ENCODE measurements at places on chromosomes 3 and 15.

DNA sequence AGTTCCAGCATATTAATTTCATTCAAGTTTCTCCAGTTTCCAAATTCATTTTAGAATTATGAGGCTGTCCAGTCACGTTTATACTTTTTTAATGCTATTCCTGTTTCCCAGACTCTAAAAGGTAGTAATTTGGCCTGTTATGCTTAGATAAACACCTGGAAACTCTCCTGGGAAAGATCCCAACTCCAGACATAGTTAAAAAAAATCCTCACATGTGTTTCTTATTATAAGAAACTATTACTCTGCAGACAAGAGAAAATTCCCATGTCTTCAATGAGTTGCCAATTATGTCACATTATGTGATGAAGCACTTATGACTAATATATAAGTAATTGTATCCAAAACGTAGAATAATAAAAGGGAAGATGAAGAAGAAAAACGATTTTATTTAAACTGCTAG is 137.1 kb upstream of the TMC3 start:
- no peak for DNase-seq

DNA sequence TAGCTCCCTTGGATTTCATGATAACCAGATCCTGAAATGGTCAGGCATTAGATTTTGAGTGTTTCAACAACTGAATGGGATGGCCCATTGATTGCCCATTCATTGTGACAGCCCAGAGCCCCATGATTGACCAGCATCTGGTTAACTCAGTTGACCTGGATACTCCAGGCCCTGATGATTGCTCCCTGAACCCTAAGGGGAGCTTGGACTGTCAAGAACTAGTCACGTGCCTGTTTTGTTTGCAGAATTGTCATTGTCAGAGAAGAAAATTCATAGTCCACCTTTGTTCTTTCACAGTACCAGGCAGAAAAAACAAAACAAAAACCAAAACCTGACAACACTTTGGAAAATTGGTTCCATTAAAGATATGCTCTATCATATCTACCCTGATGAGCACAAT is 241.3 kb upstream of the ONECUT1 start:
- no peak for DNase-seq

GRCh38 chr3:32946973-32947788 is 4.3 kb upstream of the CCR4 start:
- DNase-seq = no peak

- DNase-seq = peak; percentile 27
Measured at GRCh38 chr3:143070977-143071551, 48.5 kb upstream of the CHST2 start.

- no peak for DNase-seq
Measured at GRCh38 chr15:97561529-97561928, 399.0 kb upstream of the ARRDC4 start.

- no peak for DNase-seq
Measured at GRCh38 chr3:139642996-139643395, 34.8 kb downstream of the NMNAT3 start.

DNA sequence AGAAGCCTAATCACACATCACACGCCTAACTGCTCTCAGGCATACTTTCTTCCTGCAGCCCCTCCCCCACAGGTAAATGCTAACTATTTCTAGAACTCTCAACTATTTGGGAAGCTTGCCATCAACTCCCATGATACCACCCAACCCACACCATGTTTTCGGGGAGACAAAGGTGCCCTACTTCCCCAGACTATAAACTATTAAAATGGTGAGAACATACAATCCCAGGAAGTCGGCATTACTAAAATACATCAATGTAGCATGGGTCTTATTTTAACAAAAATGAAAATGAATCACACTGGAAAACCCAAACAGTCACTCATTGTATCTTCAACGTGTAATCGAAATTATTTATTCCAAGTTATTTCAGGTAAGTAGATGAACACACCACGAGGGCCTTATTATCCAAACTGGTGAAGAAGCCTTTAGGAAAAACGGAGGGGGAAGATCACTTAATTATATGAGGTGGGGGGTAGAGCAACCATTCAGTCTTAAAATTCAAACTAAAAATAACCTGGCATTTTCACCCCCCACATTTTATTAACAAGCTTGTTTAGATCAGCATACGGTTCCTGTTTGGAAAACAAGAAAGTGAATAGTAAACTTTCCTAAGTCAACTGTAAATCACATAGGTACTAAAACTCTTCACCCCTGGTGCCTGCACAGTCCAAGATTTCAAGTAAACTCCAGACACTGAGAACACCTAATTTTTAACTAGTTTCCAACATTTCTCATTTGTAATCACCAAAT is 1.9 kb downstream of the TBL1XR1 start:
- peak; percentile 87 for DNase-seq

DNA sequence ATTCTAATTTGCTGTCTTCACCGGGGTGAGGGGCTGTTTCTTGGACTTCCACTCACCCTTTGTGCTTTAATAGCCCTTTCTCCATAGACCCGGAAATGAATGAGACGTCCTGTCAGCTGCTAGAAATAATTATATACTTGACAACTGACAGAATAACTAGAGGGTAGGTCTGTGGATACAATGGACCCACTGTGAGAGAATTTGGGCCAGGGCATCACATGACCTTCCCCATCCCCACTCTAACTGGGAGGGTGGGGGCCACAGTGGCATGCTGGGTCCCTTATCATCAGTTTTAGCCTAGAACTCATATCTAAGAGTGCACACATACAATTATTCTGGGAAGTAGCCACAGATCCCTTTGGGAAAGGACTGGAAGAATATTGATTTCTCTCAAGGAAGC is 25.9 kb upstream of the MINAR1 start:
- no peak for DNase-seq

DNA sequence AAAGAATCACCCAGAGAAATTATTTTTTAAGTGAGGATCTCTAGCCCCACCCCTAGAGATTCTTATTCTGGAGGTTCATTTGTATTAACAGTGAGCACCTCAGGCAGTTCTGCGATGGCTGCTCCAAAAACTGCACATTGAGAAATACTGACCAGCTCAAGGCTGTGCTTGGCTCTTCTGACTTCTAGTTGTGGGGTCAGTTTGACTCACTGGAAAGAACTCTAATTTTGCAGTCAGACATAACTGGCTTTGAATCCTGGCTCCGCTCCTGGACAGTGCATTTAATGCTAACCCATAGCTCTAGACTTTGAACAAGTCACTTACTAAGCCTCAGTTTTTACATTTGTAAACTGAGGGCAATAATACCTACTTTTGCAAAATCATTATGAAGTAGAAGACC is 123.6 kb upstream of the SKOR1 start:
- DNase-seq = no peak

DNA sequence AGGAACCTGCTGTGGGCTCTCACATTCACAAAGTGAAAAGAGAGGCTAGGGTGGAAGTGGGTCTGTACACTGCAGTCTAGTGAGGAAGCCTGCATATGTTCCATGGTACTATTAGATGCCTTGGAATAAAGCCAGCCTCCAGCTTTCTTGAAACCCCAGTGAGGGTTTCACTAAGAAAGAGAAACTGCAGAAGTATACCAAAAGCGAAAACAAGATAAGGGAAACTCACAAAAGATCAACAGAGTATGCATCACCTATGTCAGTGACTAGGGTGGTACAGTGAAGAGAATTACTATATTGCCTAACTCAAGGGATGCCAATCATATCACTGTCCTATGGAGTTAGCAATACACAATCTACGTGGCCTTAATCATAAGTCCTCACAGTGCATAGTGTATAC is 212.5 kb upstream of the GADL1 start:
- DNase-seq = no peak

Data from T47D (cell line).